ENCODE measurements at places on chromosomes 7 and 10. TPM values are rescaled to one million over a fixed set of nuclear protein-coding genes. Genes with fewer than 3 reads are reported as not detected.

DNA sequence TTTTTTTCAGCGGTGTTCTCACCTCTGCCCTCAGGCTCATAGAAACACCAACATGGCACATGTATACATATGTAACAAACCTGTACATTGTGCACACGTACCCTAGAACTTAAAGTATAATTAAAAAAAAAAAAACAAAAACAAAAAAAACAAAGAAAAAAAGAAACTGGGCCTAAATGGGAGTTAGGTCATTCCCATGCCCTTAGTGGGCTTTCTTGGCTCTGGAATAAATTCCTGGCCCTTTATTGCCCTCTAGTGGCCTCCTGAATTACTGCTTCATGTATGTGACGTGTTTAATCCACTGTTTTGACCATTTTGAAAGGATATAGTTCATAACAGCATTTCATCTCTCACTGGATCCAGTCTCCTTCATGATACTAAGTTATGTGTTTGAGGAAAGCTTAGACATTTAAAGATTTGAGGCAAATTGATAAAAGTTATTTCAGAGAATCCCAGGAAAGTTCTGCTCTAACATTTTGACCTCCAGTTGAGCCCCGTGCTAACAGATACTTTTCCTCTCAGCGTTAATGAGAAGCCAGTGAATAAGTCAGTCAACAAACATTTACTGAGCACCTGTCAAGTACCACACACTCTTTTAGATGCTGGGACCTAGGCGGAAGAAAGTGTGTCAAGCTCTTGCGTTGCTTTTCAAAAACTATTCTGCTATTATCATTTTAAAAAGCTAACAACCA lies 54.7 kb upstream of the SYPL1 start:
- DNase-seq = no peak

DNA sequence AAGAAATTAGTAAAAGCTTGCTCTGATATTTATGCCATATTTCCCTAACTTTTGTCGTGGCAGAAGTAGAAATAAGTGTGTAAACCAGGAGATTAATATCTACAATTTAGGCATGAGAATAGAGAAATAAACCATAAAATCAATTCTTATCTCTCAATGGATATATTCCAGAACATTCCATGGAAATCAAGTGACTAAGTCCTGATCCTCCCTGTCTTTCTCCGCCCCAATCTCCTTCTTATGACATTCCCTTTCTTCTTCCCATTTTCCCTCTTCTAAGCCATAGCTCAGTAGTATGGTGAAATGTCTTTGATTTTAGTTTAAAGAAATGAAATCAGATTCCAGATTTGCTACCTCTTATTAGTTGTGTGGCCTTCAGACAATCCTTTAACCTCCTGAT lies 88.8 kb downstream of the TBXAS1 start:
- DNase-seq = no peak

DNA sequence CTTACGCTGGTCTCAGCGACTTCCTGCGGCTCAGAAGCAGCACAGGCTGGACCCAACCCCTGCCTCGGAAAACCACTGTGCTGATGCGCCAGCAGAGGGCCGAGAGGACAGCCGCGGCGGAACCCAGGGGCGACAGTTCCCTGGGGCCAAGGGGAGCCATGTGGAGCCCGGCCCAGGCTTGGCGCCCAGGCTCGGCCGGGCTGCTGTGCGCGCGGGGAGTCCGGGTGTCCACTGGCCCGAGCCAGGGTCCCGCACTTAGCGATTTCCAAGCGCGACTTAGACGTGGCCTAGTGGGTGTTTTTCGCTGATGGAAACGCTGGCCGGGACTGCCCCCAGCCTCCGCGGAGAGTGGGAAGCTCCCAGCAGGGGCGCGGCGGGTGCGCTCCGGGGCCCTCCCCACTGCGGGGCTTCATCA lies 18.6 kb upstream of the ZNF32 start:
- DNase-seq = no peak

GRCh38 chr7:68224041-68224741 lies 1227.6 kb downstream of the TYW1 start:
- no peak for DNase-seq

DNA sequence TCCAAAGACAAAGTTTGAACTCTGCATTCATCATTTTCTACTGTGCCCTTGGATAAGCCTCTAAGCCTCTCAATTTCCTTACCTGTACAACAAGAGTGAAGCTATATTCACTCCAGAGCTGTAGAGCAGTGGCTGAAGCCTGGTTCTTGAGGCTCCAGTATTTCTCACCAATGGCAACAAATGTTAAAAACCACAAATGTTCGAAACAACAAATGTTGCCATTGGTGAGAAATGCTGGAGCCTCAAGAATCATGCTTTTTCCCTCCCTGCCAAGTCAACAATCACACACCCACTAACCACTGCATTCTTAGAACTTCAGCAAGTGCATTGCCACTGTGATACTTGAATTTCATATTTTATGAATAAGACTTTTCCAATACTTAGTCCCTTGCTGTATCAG lies 237.9 kb downstream of the TMEM26 start:
- DNase-seq = no peak

The PRPS1L1 gene
- polyA plus RNA-seq = not detected

The FXYD4 gene
- 1.1 TPM for polyA plus RNA-seq

DNA sequence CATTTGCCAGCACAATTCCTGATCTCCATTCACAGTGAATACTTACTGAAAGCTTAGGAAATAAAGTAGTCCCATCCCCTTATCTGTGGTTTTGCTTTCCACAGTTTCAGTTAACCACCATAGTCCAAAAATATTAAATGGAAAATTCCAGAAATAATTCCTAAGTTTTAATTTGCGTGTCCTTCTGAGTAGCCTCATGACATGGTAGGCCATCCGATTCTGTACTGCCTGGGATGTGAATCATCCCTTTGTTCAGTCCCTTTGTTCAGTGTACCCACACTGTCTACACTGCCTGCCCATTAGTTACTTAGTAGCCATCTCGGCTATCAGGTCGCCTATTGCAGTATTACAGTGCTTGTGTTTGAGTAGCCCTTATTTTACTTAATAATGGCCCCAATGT lies 14.2 kb downstream of the RAB11FIP2 start:
- no peak for DNase-seq

- no peak for DNase-seq
Observed at GRCh38 chr10:78205457-78206016, 171.9 kb downstream of the RPS24 start.

The PLPP4 gene
- 0.10 TPM for polyA plus RNA-seq

The TAS2R41 gene
- polyA plus RNA-seq = not detected

- no peak for DNase-seq
Observed at GRCh38 chr10:124006526-124006925, 86.9 kb downstream of the CHST15 start.

The STAG3 gene
- polyA plus RNA-seq = 21.2 TPM

The RBP4 gene
- polyA plus RNA-seq = 1.9 TPM

The SVIL gene
- 223 TPM for polyA plus RNA-seq

- DNase-seq = no peak
Observed at GRCh38 chr7:70890147-70890969, 241.6 kb upstream of the GALNT17 start.

The CFAP46 gene
- 0.24 TPM for polyA plus RNA-seq

DNA sequence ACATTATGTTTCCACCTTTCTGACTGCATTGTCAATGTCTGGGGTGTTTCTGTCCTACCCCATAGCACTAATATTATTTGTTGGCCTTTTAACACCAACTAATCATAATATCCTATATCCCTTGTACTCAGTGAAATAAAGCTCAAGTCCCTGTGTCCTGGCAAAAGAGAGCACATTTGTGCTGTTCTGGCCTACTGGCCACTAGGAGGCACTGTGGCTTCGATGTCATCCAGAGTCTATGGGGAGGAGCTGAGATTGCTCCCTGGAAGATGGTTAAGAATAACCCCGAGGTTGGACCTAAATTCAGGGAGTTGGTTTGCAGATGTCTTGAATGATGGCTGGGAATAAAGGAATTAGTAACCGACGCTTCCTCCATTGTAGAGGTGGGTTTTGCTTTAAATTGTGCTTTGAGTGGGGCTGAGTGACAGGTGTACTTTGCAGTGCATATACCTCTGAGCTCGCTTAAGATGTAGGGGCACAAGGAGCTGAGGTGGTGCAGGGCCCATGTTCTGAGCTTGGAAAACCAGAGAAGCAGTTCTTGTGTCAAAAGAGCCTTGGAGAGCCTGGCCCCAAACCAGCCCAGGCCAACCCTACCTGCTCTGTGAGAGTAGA lies 191.2 kb upstream of the PRSS1 start:
- DNase-seq = no peak

The OPN1SW gene
- polyA plus RNA-seq = 2.0 TPM

The TSPAN33 gene
- polyA plus RNA-seq = 39.6 TPM

All from forelimb muscle (tissue), 1 donor.